Smooth muscle cell of the pulmonary artery (primary cell): ENCODE measurements at places on chromosomes 3 and 15. TPM values are rescaled to one million over a fixed set of nuclear protein-coding genes. Genes with fewer than 3 reads are reported as not detected.

Gene THOC7
- 34.1 and 43.2 TPM in 2 replicates for total RNA-seq

Gene BFSP2
- not detected in 2 replicates for total RNA-seq

Gene AADAC
- 1.9 and 17.6 TPM in 2 replicates for total RNA-seq

Gene OR5K2
- not detected in 2 replicates for total RNA-seq

Gene MOBP
- total RNA-seq = not detected in 2 replicates

Gene ZPLD1
- total RNA-seq = 0.13 and 1.1 TPM in 2 replicates

Gene STRIT1
- not detected in 2 replicates for total RNA-seq

Gene GREM1
- total RNA-seq = 166 and 792 TPM in 2 replicates

Gene TP63
- 0.20 and 0.85 TPM in 2 replicates for total RNA-seq

Gene RRP9
- 16.6 and 27.6 TPM in 2 replicates for total RNA-seq

Gene ROPN1
- total RNA-seq = not detected in 2 replicates

Gene SHF
- total RNA-seq = 0.63 and 1.8 TPM in 2 replicates

Gene GRIP2
- 0.10 and 0.46 TPM in 2 replicates for total RNA-seq

Gene FEZF2
- not detected in 2 replicates for total RNA-seq

Gene IGSF11
- under 0.01 and 0.10 TPM in 2 replicates for total RNA-seq

Gene GOLGA8K
- total RNA-seq = 0.36 and 0.46 TPM in 2 replicates

Gene TF
- 0.20 and 0.43 TPM in 2 replicates for total RNA-seq

Gene SLC6A11
- 0.03 and 0.13 TPM in 2 replicates for total RNA-seq

Gene DMXL2
- 24.6 and 29.5 TPM in 2 replicates for total RNA-seq

Gene POLQ
- 1.3 and 2.6 TPM in 2 replicates for total RNA-seq

Gene TUSC7
- total RNA-seq = not detected in 2 replicates

Gene ENTPD3
- 0.10 and 0.13 TPM in 2 replicates for total RNA-seq

Gene DOCK3
- 0.26 and 0.30 TPM in 2 replicates for total RNA-seq

Gene EFCAB12
- 0.03 and 0.07 TPM in 2 replicates for total RNA-seq

Gene PPIB
- 971 and 1,036 TPM in 2 replicates for total RNA-seq

Gene HMG20A
- 28.2 and 31.1 TPM in 2 replicates for total RNA-seq

Gene CPN2
- not detected in 2 replicates for total RNA-seq

Gene RARB
- 5.2 and 10.2 TPM in 2 replicates for total RNA-seq
